Mesenchymal stem cell (in vitro differentiated cells and primary cell): ENCODE measurements at places on chromosomes 5 and 9.

DNA sequence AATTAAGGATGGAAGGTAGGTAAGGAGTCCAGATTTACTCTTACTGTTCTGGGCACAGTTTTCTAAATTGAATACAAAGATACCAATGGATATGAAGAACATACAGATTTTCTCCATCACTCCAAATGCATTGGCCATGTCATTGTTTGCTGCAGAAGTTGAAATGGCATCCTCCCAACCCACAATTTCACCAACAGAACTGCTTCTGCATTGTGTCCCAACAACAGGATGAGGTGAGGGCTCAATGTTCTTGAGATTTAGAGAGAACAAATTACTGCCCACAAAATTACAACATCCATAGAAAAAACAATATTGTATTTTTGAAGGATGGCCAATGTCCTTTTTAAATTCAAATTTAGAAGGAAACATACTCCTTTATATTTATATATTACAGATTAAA is 88.9 kb downstream of the NUDT12 start:
- peaks cover under 1% of the 10 kb centered on the region for H3K4me1 ChIP-seq
- no peak overlapping the region for H3K4me3 ChIP-seq
- no peak overlapping the region for H3K27ac ChIP-seq

DNA sequence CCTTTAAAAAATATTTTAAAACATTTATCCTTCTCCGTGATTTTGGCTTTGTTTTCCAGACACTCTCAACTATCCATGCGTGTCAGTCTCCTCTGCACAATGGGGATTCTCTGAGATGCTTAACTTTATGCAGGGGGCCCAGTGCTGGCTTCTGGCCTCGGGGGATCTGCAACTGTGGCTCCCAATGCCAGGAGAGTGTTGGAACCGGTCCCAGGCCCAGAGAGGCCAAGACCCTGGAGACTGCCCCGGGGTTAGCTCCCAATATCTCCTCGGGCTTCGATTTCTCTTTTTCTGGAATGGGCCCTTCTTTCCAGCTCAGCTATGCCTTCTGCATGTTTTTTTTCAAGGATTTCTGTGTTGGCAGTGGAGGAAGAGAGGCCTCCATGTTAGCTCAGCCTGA is 20.1 kb upstream of the SARDH start:
- peaks cover 1% of the 10 kb centered on the region for H3K4me1 ChIP-seq
- H3K27me3 ChIP-seq: peaks cover 16% of the 10 kb centered on the region
- H3K4me3 ChIP-seq: no peak overlapping the region
- no peak for DNase-seq

DNA sequence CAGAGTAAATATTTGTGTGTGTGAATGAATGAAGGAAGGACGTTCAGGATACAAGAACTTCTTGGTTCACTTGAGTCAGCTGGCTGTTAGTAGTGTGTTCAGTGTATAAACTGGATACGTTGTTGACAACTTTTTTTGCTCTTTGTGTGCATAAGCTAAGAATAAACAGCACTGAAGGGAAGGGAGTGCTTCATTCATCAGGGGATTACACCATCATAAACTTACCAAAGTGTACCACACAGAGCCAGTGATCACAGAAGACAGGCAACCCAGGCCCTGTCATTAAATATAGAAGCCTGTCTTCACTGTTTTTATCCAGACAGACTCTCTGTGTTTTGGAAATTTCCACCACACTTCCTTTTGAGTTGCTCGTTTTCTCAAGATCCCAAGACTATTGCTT is 55.5 kb upstream of the MEF2C start:
- no peaks in the 10 kb centered on the region for H3K4me1 ChIP-seq
- no peak overlapping the region for H3K4me3 ChIP-seq
- no peaks in the 10 kb centered on the region for H3K27me3 ChIP-seq
- H3K36me3 ChIP-seq: no peaks in the 10 kb centered on the region
- peak; percentile 60 for DNase-seq

GRCh38 chr5:136315667-136316066 is 49.7 kb downstream of the TRPC7 start:
- no peaks in the 10 kb centered on the region for H3K4me1 ChIP-seq
- no peak overlapping the region for H3K27ac ChIP-seq
- no peak for DNase-seq
- H3K4me3 ChIP-seq: no peak overlapping the region
- H3K36me3 ChIP-seq: no peaks in the 10 kb centered on the region
- H3K27me3 ChIP-seq: no peaks in the 10 kb centered on the region

- no peaks in the 10 kb centered on the region for H3K4me1 ChIP-seq
- DNase-seq: no peak
- peaks cover 63% of the 10 kb centered on the region for H3K27me3 ChIP-seq
- no peak overlapping the region for H3K4me3 ChIP-seq
Observed at GRCh38 chr9:126125577-126125976, 201.1 kb upstream of the MVB12B start.

- peaks cover 3% of the 10 kb centered on the region for H3K27me3 ChIP-seq
- no peak overlapping the region for H3K27ac ChIP-seq
- H3K4me3 ChIP-seq: no peak overlapping the region
- H3K36me3 ChIP-seq: no peaks in the 10 kb centered on the region
- DNase-seq: no peak
Observed at GRCh38 chr5:173634465-173634983, 18.1 kb upstream of the BOD1 start.

- H3K4me3 ChIP-seq: no peak overlapping the region
- no peak overlapping the region for H3K27ac ChIP-seq
- no peaks in the 10 kb centered on the region for H3K36me3 ChIP-seq
- H3K27me3 ChIP-seq: no peaks in the 10 kb centered on the region
- no peak for DNase-seq
Observed at GRCh38 chr5:139575751-139576150, 14.6 kb downstream of the UBE2D2 start.

DNA sequence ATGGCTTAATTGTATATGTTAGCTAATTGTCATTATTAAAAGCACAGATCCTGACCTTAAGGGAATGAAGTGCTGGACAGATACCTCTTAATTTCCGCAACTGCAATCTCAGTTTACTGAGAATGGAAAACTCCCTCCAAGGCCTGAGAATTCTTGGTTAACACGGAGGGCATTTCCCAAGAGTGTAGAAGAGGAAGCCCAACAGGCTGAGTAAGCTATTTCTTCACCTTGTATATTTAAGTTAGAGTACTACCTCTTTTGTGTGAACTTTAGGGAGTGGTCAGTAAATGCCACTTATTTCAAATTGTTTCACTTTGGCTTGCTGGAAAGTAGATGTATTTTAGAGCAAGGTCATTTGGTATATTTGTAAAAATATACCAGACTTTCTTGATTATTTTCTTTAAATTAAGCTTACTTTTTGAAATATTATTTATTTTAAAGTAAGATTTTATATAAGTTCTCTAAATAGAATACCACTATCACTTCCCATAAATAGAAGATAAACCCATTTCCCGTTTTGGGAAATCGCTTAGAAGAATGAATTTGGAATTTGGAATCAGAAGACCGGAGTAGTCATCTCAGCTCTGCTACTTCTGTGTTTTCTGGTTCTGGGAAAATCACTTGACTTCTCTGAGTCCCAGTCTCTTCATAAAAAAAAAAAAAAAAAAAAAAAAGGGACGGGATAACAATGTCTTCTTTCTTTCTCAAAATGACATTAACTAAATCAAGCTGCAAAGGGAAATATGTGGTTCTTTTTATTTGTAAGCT is 26.0 kb upstream of the C9orf72 start:
- H3K4me3 ChIP-seq: no peak overlapping the region
- no peaks in the 10 kb centered on the region for H3K36me3 ChIP-seq
- H3K27me3 ChIP-seq: no peaks in the 10 kb centered on the region
- no peaks in the 10 kb centered on the region for H3K4me1 ChIP-seq
- no peak overlapping the region for H3K27ac ChIP-seq

- DNase-seq: peak; percentile 23
- H3K27me3 ChIP-seq: no peaks in the 10 kb centered on the region
Observed at GRCh38 chr9:16062542-16063240, 509.8 kb downstream of the CCDC171 start.

GRCh38 chr9:72473474-72474261 is 47.7 kb upstream of the TMC1 start:
- DNase-seq: peak; percentile 85
- no peaks in the 10 kb centered on the region for H3K36me3 ChIP-seq
- no peak overlapping the region for H3K4me3 ChIP-seq
- no peaks in the 10 kb centered on the region for H3K27me3 ChIP-seq
- peaks cover 9% of the 10 kb centered on the region for H3K4me1 ChIP-seq
- peak overlapping the region; percentile 52 for H3K27ac ChIP-seq

- H3K4me1 ChIP-seq: peaks cover 8% of the 10 kb centered on the region
- no peaks in the 10 kb centered on the region for H3K36me3 ChIP-seq
- peaks cover 25% of the 10 kb centered on the region for H3K27me3 ChIP-seq
- no peak for DNase-seq
Observed at GRCh38 chr9:37374892-37375291, 47.6 kb upstream of the GRHPR start.

- no peak for DNase-seq
- H3K27me3 ChIP-seq: peaks cover 8% of the 10 kb centered on the region
- no peaks in the 10 kb centered on the region for H3K36me3 ChIP-seq
- H3K27ac ChIP-seq: no peak overlapping the region
- no peaks in the 10 kb centered on the region for H3K4me1 ChIP-seq
Observed at GRCh38 chr9:97545486-97545885, 44.0 kb downstream of the TMOD1 start.

DNA sequence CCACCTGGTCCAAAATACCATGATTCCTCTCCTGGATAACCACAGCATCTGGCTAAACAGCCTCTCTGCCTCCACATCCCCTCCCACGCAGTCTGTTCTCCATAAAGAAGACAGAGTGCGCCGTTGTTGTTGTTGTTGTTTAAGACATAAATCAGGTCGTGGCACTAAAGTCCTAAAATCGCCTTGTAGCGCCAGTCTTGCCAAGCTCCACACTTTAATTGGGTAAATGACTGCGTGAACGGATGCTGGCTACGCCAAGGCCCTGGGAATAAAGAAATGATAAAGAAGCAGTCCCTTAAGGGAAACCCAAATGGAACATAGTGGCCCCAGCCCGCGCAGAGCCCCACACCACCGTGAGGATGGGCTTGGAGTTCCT is 364 bp upstream of the SFXN1 start:
- H3K27me3 ChIP-seq: peaks cover 9% of the 10 kb centered on the region
- H3K36me3 ChIP-seq: peaks cover 23% of the 10 kb centered on the region
- no peak overlapping the region for H3K27ac ChIP-seq

GRCh38 chr5:143497749-143498148 is 94.3 kb upstream of the NR3C1 start:
- H3K4me1 ChIP-seq: no peaks in the 10 kb centered on the region
- no peak overlapping the region for H3K4me3 ChIP-seq
- H3K27ac ChIP-seq: no peak overlapping the region
- no peak for DNase-seq
- H3K36me3 ChIP-seq: no peaks in the 10 kb centered on the region
- no peaks in the 10 kb centered on the region for H3K27me3 ChIP-seq

- H3K27ac ChIP-seq: no peak overlapping the region
- no peak overlapping the region for H3K4me3 ChIP-seq
- no peaks in the 10 kb centered on the region for H3K4me1 ChIP-seq
- no peaks in the 10 kb centered on the region for H3K36me3 ChIP-seq
- H3K27me3 ChIP-seq: no peaks in the 10 kb centered on the region
Observed at GRCh38 chr9:13175732-13176131, 103.8 kb downstream of the MPDZ start.

DNA sequence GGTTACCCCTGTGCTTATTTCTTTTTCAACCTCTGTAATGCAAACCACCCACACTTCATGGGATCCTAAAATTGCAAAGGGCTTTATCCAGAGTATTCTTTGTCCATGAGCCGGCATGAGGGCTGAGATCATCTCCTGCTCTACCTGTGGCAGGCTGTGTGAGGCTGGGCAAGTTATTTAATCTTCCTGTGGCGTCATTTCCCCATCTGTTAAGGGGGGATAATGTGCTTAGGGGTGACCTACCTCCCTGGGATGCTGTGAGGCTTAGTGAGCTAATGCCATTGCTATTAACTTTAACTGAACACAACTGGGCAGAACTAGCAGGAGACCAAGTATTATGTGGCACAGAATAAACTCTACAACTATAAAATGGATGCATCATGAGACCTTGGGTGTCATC is 17.0 kb downstream of the FRMPD1 start:
- peaks cover 49% of the 10 kb centered on the region for H3K27me3 ChIP-seq
- H3K4me3 ChIP-seq: no peak overlapping the region
- DNase-seq: no peak
- peaks cover 3% of the 10 kb centered on the region for H3K4me1 ChIP-seq
- no peaks in the 10 kb centered on the region for H3K36me3 ChIP-seq
- H3K27ac ChIP-seq: no peak overlapping the region

DNA sequence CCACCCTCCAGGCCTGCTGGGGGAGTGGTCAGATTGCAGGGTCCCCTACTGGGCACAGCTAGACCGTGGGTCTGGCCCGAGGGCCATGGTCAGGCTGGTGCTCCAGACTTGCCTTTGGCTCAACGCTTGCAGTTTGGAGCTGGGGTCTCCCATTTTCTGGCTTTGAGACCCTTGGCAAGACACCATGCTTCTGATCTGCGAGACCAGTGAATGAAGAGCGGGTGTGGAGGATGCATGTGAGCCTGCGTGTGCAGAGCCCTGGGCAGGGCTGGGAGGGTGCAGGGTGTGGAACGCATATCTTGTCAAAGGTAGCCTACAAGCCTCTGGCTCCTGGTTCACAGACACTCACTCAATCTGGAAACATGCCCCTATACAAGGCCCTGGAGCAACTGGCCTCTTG is 6.1 kb upstream of the MRNIP start:
- no peak overlapping the region for H3K4me3 ChIP-seq
- DNase-seq: no peak
- H3K27ac ChIP-seq: no peak overlapping the region
- peaks cover 10% of the 10 kb centered on the region for H3K4me1 ChIP-seq
- H3K27me3 ChIP-seq: no peaks in the 10 kb centered on the region

- no peaks in the 10 kb centered on the region for H3K36me3 ChIP-seq
- no peak overlapping the region for H3K27ac ChIP-seq
- no peak overlapping the region for H3K4me3 ChIP-seq
- DNase-seq: no peak
Observed at GRCh38 chr5:29162297-29162696, 2031.2 kb upstream of the CDH6 start.

GRCh38 chr9:116494815-116495634 is 192.1 kb upstream of the TRIM32 start:
- no peaks in the 10 kb centered on the region for H3K36me3 ChIP-seq
- no peak for DNase-seq
- no peaks in the 10 kb centered on the region for H3K27me3 ChIP-seq
- H3K4me1 ChIP-seq: peaks cover 13% of the 10 kb centered on the region
- no peak overlapping the region for H3K27ac ChIP-seq

DNA sequence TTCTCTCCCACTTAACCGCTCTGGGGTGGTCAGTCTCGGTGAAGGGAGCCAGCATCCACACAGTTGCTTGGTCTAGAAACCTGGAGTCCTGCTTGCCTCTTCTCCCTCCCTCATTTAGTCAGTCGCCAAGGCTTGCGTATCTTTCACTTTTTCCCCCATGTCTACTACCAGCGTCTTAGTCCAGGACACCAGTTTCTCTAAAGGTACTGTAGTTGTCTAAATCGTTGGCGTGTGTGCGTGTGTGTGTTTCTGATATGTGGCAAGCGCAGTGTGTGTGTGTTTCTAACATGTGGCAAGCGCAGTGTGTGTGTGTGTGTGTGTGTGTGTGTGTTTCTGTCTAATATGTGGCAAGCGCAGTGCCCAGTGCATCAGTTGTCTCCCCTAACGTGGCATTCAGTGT is 641 bp downstream of the ATP6V1G1 start:
- peak overlapping the region; percentile 87 for H3K4me3 ChIP-seq
- H3K4me1 ChIP-seq: peaks cover 6% of the 10 kb centered on the region
- peaks cover 2% of the 10 kb centered on the region for H3K36me3 ChIP-seq
